ENCODE measurements at places on chromosomes 12 and 14.

GRCh38 chr12:7108796-7109571 is at the start of gene C1RL:
Gene C1RL (minus strand): TSS chr12:7109214. CDS start chr12:7109180, 34 bp downstream.
- no peak for DNase-seq

DNA sequence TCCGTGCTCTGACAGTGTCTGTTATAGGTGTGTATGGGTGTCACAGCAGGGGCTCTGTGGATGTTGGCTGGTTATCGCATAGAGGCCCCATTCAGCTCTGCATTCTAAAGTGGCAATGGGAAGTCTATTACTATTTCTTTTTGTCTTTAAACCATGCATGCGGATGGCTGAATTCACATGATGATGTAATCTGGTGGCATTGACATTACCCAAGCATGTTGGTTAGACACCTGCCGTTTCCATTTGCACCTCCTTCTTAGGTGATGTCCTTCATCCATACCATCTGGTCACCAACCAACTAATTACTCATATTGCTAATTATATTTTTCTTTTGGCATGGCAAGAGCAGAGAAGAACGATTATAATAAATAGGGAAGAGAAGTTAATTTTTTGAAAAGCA is 270.8 kb upstream of the RGS6 start:
- no peak for DNase-seq

DNA sequence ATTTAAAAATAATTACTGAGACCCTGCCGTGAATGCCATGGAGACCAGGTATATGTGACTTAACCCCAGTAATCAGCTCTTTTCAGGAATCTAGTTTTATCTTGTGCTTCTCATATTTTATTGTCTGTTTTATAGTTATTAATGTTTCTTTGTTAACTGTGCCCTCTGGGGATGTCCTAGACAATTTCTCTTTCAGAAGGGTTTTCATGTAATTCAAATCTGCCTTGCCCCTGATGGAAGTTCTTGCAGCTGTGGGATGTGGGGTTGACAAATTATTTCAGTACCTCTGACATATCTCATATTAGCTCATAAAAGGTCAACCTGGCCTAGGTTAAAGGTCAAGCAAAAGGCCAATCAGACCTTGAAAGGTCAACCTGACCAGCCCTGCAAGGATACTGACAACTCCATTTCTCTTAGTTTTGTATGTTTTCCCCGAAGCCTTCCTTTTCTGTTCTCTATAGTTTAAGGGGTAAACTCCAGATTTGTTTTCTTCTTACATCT is 182.3 kb downstream of the SLC41A2 start:
- no peak for DNase-seq

GRCh38 chr14:58794993-58795762 is 157.4 kb downstream of the DACT1 start:
- DNase-seq, result no peak

DNA sequence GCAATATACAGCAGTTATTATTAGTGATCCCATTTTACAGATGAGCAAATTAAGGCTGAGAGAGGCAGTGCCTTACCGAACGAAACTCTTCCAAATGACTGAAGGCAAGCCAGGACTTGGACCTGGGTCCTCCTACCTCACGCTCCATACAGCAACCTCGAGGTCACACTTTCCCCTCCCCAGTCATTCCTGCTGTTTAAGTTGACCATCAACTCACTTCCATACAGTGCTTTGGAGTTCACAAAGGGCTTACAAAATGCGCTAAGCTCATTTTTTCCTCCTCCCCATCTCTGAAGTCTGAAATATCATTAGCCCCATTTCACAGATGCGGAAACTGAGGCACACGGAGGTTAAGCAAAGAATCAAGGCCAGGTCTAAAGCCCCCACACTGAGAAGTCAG is 4.3 kb downstream of the HNF1A start:
- DNase-seq, result no peak

GRCh38 chr14:94328196-94328595 is 5.1 kb upstream of the SERPINA6 start:
- DNase-seq, result no peak

DNA sequence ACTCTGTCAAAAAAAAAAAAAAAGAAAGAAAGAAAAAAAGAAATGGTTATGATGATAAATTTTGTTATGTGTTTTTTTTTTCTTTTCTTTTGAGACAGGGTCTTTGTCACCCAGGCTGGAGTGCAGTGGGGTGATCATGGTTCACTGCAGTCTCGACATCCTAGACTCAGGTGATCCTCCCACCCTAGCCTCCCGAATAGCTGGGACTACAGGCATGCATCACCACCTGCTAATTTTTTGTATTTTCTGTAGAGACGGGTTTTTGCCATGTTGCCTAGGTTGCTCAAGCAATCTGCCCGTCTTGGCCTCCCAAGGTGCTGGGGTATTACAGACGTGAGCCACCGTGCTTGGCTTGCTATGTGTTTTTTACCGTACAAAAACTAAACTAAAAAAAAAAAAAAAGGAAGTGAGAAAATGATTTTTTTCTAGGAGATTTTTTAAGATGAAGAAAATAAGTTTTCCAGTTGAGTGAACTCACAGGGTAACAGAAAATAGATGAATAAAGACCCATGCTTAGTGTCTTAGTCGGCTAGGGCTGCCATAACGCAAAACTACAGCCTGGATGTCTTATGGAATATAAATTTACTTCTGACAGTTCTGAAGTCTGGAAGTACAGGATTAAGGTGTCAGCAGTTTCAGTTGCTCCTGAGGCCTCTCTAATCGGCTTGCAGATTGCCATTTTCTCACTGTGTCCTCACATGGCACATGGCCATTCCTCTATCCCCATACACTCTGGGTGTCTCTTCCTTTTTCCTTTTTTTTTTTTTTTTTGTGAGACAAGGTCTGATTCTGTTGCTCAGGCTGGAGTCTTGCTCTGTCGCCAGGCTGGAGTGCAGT is 13.2 kb upstream of the APOF start:
- DNase-seq, result no peak

GRCh38 chr14:31950764-31951637 is 126.1 kb upstream of the ARHGAP5 start:
- DNase-seq, result no peak

- DNase-seq, result peak; percentile 11
These were observed 303 bp downstream of the PUS7L start for GRCh38 chr12:43758247-43758727.

- no peak for DNase-seq
These were observed 70.9 kb downstream of the ASCL4 start for GRCh38 chr12:107845226-107845979.

DNA sequence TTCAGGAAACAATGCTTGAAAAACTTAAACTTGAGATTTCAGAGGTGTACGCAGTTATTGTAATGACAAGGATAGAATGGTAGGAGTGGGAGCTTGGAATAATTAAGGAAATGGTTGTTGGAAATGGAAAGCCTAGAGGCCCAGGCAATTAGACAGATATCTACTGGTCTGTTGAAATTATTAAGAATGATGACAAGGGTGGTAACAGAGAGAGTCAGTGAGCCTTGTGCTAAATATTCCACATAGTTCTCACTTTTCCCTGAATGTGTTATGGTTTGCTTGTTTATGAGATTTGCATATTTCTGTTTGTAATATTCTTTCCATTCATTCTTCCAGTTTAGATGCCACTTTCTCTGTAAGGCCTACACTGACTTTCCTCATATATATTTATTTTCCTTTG is 66.0 kb upstream of the ATP2B1 start:
- no peak for DNase-seq

DNA sequence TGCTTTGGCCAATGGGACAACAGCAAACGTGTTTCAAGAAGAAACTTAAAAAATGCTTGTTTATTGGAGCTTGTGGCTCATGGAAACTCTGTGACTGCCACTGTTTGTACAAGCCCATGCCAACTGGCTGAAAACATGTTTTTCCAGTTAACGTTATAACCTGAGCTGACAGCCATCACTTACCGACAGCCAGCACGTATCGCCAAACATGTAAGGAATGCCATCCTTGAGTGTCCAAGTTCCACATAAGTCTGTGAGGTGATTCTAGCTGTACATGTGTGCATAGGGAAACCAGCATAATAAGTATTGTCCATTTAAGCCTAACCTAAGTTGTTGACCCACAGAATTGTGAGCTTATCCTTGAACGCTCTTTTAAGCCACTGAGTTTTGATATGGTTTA is 596.9 kb downstream of the TRHDE start:
- DNase-seq, result no peak

- no peak for DNase-seq
These were observed at the start of gene JAG2 for GRCh38 chr14:105168496-105168978. Gene JAG2 (minus strand): TSS chr14:105168776. CDS start chr14:105168420, 356 bp downstream.

DNA sequence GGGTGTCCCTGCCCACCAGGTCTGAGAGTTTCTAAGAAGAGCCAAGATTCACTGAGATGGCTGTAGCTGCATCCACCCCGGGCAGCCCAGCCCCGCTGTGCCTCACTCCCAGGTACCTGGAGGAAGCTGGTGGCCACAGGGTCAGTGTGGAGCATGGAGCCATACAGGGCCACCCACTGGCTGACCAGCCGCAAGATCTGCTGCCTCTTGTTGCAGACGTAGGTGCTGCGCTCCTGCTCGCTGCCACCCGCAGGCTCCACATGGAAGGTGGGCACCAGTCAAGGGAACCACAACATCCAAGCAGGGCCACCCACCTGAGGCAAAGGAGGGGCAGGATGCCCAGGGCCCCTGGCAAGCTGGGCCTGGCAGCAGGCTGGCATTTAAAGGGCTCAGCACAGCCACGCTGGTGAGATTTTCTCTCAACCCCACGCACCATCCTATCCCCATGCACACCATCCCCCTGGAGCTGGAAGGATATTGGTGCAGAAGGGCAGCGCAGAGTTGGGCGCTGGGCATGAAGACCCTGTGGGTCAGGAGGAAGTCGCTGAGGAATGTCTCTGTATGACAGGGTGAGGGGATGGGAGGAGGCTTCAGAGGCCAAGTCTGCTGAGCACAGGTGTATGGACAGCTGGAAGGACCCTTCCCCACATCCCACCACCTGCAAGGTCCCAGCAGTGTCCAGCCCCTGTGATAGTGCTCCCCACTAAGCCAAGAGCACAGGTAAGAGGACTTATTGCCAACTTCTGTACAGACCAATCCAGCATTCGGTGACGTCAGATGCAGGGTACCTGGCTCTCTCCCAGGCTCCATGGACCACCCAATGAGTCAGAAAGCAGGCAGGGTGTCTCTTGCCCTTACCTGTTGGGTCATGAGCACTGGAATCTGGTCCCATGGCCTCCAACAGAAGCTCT is 10.8 kb downstream of the RAPGEF3 start:
- DNase-seq, result no peak

DNA sequence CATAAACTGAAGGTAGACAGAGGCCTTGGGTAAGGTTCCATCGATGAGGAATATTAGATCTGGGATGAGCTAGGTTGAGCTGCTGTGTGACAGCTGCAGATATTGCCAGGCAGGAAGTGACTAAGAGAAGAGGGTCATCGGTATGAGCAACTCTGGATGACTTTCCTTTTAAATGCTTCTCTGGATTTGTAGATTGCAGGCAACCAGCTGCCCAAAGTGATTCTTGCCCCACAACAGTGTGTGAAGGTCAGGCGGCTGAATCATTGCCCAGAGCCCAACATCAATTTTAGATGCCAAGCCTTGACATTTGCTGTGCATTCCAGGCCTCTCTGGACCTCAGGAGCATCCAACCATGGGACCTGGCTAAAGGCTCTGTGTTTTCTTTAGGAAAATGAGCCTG is 255.9 kb downstream of the DPF3 start:
- no peak for DNase-seq

- no peak for DNase-seq
These were observed 49.4 kb downstream of the LRRC9 start for GRCh38 chr14:59969319-59969718.

DNA sequence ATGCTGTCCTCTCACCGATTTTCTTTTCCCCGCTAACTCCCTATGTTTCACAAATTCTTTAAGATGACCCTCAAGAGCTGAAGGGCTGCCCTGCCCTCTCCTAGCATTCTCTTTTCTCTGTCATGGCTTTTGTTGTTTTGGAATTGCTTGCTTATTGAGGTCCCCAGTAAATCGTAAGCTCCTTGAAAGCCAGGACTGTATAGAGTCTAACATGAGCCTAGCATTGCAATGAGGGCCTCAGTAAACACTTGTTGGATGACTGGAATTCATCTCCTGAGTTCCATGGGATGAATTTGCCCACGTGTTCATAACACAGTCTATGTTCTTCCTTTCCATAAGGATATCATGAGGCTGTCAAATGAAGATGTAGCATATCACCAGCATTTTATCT is 92.2 kb downstream of the APAF1 start:
- no peak for DNase-seq

- DNase-seq, result no peak
These were observed 45.6 kb downstream of the RNFT2 start for GRCh38 chr12:116783525-116784237.

- DNase-seq, result no peak
These were observed 1124.6 kb downstream of the AACS start for GRCh38 chr12:126189856-126190255.

DNA sequence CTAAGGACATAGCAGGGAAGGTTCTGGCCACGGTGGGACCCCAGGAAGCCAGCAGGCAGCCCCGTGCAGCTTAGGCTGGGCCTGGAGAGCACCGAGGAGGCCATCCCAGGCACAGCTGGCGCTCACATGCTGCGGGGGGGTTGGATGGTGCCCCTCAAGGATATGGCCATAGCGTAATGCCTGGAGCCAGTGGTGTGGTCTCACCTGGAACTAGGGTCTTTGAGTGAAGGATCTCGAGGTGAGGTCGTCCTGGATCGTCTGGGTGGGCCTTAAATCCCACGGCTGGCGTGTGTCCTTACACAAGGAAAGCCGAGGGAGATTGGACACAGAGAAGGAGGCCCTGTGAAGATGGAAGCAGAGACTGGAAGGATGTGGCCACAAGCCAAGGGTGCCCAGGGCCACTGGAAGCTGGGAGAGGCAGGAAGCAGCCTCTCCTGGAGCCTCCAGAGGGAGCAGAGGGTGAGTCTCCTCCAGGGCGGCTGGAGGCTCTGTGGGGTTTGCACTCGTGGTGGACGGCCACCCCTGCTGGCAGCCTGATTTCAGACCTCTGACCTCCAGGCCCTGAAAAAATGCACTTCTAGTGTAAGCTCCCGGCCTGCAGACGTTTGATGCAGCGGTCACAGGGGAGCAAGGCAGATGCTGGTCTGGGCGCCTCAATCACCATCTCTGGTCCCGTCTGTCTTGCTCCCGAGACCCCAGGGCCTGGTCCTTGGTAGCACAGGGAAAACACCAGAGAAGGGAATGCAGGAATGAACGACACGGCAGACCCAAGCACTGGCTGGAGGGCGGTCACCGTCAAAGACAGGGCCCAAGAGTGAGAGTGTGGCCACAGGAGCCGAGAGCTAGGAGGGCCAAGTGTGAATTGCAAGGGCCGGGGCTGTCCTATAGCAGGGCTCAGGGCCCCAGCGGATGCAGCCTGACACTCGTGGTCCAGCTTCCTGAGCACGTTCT is 218.6 kb downstream of the KIF26A start:
- DNase-seq, result no peak

- DNase-seq, result no peak
These were observed 3.6 kb upstream of the NINJ2 start for GRCh38 chr12:666766-667308.

- no peak for DNase-seq
These were observed 22.5 kb downstream of the PLEKHH1 start for GRCh38 chr14:67555518-67556090.

GRCh38 chr14:56125772-56126636 is 7.8 kb downstream of the PELI2 start:
- DNase-seq, result no peak

DNA sequence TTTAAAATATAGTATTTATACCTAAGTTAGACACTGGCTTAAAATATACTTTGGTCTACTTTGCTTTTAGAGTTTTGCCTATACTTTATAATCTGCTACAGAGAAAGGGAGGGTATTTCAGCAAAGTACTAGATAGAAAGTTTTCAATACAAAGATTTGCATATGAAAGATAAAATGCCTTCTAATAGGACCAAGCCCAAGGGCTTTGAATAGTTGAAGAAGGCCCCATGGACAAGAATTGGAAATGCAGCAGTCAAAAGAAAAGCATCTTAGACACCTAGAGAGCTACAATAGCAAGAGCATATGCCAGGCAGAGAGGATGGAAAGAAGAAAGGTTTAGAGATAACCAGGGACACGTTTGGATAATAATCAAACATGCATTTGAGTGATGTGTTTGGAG is 83.1 kb upstream of the DNM1L start:
- no peak for DNase-seq

All from retinal pigment epithelial cell (primary cell).